CD4-positive, alpha-beta T cell treated with Interleukin-2 at 100 ng/mL for 4 hours (primary cell): ENCODE measurements at places on chromosomes 2 and 18.

- no peak for DNase-seq
Observed at GRCh38 chr18:44627280-44627679, 53.4 kb upstream of the SETBP1 start.

DNA sequence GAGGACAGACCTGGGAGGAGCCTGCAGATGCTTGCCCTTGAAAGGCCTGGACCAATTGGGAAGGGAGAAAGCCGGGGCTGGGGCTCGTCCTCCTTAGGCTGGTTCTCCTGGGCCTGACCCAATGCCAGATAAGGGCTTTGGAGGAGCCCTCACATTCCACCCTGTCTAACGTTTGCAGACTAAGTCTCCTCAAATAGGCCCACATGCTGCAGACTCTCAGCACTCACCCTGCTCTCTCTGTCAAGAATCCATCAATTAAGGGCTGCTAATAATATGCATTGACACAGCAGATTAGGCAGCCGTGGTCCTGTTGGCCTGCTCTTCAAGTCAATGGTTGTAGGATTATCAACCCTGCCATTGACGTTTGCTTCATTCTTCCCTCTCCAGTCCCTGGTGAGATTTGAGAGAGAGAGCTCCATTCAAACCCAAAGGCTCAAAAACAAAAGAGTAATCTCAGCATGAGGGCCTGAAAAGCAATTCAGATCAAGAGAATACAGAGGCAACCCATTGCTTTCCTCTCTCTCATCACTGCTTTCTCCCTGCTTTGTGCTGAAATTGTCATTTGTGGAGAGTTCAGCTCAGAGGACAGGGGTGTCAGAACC lies 167.6 kb downstream of the INSIG2 start:
- DNase-seq = no peak

DNA sequence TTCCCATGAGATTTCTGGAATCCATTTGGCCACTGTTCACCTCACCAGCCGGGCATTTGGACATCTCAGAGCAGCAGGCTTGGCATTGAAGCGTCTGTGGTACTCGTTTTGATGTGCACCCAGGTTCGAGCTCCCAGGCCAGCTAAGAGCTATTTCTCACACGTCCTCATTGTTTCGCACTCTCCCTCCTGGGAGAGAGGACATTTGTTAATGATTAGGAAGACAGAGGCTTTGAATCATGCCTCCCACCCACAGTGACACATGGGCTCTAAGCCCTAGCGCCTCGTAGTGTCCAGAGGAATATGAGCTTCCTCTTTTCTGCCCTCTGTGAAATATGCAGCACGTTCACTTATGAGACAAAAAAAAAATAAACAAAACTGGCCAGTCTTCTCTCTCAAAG lies 361.8 kb downstream of the RND3 start:
- no peak for DNase-seq

DNA sequence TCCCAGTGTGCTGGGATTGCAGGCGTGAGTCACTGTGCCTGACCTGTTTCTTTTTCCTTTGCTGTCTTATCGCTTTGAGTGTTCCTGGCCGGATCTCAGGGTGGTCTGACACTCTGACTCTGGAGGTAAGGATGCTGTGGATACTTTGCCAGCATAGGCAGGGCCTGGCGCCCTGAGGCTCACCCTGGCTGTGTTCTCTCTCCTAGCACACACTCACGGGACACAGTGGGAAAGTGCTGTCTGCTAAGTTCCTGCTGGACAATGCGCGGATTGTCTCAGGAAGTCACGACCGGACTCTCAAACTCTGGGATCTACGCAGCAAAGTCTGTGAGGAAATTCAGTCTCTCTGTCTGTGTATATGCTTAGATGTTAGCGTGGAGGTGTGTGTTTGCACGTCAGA lies 18.0 kb upstream of the SAG start:
- DNase-seq = no peak

GRCh38 chr2:8139668-8140200 lies 542.1 kb upstream of the ID2 start:
- no peak for DNase-seq

- DNase-seq = no peak
Observed at GRCh38 chr18:65464361-65464760, 286.5 kb upstream of the CDH7 start.

- DNase-seq = no peak
Observed at GRCh38 chr2:101638817-101639605, 58.5 kb upstream of the MAP4K4 start.

DNA sequence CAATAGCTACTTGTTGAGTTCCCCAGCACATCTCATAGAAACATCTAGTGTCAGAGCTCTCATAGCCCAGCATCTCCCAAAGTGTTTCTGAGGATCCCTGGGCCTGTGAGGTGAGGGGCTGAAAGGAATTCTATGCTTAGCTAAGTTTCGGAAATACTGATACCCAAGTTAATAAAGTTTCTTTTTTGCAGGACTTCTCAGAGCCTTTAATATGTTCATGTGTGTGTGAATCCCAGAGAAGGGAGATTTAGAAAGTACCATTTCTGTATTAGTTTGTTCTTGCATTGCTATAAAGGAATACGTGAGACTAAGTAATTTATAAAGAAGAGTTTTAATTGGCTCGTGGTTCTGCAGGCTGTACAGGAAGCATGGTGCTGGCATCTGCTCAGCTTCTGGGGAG lies 211.2 kb downstream of the TSN start:
- no peak for DNase-seq

- no peak for DNase-seq
Observed at GRCh38 chr2:175571078-175571653, 389.7 kb upstream of the ATP5MC3 start.

- no peak for DNase-seq
Observed at GRCh38 chr2:150528861-150529801, 41.7 kb upstream of the RND3 start.

GRCh38 chr2:222272446-222273015 lies 26.3 kb downstream of the PAX3 start:
- no peak for DNase-seq

GRCh38 chr18:23943903-23944624 lies 70.5 kb upstream of the TTC39C start:
- DNase-seq = no peak

GRCh38 chr18:35073186-35074105 lies 32.2 kb downstream of the MAPRE2 start:
- no peak for DNase-seq

GRCh38 chr2:135225781-135226180 lies 173.7 kb downstream of the RAB3GAP1 start:
- DNase-seq = no peak

DNA sequence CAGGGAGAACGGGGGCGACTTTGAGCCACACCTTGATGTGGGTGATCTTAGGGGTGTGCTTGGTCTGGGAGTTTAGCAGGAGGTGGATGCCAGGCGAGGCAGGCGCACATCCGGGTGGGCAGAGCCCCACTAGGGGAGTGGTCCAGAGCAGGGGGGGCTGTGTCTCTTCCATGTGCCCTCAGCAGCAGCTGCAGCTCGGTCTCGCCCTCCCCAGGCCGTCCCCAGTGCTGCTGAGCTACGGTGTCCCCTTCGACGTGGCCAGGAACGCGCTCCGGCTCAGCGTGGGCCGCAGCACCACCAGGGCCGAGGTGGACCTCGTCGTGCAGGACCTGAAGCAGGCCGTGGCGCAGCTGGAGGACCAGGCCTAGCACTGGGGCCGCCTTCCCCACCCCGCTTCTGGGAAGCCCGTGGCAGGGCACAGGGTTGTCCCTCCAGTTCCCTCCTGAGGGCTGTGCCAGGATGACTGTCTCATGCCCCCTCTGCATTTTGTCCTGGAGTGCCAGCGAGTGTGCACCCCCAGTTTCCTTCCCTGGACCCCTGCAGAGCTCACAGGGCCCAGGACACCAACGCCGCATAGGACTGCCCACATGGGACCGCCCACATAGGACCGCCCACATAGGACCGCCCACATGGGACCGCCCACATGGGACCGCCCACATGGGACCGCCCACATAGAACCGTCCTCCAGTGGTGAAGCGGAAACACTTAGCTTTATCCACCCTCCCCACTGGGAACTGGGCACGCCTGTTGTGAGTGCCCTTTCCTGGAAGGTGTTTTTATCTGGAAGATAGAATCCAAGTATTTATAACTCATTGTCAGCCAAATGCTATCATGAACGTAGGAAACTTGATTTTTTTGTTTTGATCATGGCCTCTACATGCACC lies 1.9 kb upstream of the ESPNL start:
- DNase-seq = no peak

DNA sequence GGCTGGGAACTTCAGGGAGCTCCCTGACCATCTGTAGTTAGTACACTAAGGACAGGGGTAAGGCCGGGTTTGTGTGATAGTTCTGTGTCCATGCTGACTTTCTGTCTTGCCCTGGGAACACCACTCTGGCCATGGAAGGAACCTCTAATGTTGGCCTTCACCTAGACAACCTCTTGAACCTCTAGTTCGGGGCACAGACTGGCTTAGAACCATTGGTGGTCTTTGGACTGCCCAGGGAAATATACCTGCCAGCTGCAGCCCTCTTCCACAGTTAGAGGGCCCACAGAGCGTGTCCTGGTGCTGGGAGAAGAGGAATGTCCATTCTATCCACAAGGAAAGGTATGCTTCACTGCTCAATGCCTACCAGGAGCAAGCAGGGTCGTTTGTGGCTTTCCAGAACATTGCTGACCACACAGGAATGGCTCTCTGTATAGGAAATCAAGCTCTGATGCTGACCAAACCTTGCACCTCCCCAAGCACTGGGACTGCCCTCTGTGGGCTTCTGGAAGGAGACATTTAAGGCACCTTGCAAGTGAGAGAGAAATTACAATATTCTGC lies 318.8 kb upstream of the EPAS1 start:
- no peak for DNase-seq

GRCh38 chr2:80515964-80516363 lies 211.4 kb upstream of the LRRTM1 start:
- no peak for DNase-seq

- DNase-seq = no peak
Observed at GRCh38 chr2:216165711-216166110, 56.6 kb downstream of the XRCC5 start.

GRCh38 chr18:13547347-13547746 lies 179.0 kb downstream of the FAM210A start:
- no peak for DNase-seq

GRCh38 chr2:51628917-51629316 lies 597.0 kb upstream of the NRXN1 start:
- no peak for DNase-seq

GRCh38 chr2:195664528-195664927 lies 7.5 kb downstream of the SLC39A10 start:
- DNase-seq = no peak

DNA sequence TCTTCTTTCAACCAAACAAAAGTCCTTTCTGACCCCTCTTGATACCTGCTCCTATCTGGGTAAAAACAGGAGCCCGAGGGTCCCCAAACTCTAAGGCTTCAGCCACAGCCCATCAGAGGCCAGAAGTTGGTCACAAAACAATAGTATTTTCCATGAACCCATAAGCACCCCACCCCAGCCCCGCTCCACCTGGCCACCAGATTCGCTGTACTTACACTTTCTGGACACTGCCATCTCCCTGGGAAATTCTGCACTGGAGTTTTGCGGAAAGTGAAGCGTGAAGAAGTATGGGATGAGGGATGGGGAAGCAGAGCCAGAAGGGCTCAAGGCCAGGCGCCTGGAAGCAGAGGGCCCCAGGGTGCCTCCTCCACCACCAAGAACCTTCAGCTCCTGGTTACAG lies 5.2 kb upstream of the RUFY4 start:
- DNase-seq = no peak

GRCh38 chr18:8107426-8107825 lies 501.8 kb upstream of the RAB12 start:
- DNase-seq = no peak

DNA sequence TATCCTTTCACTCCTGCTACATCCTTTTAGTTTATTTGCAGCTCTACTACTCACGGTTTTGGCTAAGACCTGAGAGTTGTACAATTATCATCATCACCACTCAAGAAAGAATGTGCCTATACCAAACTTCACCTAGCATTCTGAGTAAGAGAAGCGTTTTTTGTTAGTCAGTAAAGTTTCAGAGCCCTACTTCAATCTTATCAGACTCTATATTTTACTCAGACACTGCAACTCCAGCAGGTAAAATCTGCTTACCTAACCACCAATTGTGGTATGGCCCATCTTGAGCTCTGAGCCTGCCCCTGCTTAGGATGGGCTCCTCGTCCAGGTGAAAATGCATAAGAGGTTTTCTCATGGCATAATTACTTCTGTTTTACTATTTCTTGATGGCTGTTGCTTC lies 37.1 kb downstream of the ICOS start:
- no peak for DNase-seq

GRCh38 chr2:219911541-219911940 lies 284.1 kb downstream of the SLC4A3 start:
- no peak for DNase-seq

DNA sequence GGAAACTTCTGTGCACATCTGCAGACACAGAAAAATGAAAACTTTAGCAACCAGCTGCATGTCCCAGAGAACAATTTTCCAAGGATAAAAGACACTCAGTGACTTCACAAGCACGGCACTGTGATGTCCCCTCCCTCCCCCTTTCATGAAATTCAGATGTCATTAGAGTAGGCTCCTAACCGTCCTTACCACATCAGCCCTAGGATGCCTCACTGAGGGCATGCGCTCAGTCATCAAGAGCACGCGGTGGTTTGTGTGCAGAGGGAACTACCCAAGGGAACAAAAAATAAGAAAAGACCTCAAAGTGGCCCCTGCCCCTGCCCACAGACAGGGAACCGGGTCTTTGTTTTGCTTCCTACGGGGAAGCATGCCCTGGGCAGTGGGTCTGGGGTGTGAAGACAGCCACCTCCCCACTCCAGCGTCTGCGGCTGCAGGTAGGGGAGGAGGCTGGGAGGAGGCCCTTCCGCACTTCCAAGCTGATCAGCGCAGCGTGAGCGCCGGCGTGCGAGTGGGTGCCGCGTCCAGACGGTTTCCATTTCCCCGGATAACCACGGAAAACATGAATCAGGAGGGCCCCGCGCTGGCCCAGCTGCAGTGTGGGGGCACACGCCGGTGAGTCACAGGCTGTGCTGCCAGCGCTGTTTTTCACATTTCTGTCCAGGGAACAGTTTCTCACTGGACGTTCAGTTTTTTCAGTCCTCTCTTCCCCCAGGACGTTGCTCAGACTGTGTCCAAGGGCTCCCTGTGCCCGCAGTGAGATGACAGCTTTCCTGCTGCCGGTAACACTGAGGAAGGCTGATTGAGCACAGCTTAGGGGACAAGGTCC lies 70.6 kb downstream of the COPS8 start:
- DNase-seq = no peak

GRCh38 chr2:101516823-101517690 lies 42.1 kb upstream of the RFX8 start:
- peak; percentile 3 for DNase-seq

DNA sequence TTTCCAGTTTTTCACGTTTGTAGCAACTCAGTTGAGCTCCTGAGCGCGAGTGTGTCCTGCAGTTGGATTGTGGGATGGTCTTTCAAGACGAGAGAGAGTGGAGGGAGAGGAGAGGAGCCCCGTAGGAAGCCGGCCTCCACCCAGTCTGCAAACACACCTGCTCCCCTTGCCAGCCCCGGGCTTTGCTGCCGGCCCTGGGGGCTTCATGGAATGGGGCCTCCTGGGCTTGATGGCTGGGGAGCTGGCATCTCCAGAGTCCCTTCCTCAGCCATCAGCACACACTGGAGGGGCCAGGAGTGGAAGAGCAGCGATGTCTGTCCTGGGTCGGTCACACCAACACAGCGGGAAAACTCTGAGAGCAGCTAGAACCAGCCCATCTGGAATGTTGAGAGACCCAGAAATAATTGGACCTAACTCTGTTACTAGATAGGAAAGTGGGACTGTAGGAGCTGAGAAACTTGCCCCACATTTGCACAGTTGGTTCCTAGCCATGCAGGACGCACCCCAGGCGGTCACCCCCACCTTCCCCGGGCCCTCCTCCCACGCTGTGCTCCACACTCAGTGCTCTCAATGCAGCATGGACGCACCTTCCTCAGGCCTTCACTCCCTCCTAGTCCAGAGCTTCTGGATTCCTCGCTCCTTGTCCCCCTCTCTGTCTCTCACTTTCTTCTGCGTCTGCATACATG lies 69.6 kb downstream of the PTGR3 start:
- no peak for DNase-seq
